ENCODE measurements at places on chromosomes 16 and 17.
A peak's percentile ranks its signal among the peaks of the same experiment; 100 is the strongest.

- DNase-seq, result peak; percentile 12
Observed at GRCh38 chr16:53692146-53692545, 11.5 kb downstream of the RPGRIP1L start.

DNA sequence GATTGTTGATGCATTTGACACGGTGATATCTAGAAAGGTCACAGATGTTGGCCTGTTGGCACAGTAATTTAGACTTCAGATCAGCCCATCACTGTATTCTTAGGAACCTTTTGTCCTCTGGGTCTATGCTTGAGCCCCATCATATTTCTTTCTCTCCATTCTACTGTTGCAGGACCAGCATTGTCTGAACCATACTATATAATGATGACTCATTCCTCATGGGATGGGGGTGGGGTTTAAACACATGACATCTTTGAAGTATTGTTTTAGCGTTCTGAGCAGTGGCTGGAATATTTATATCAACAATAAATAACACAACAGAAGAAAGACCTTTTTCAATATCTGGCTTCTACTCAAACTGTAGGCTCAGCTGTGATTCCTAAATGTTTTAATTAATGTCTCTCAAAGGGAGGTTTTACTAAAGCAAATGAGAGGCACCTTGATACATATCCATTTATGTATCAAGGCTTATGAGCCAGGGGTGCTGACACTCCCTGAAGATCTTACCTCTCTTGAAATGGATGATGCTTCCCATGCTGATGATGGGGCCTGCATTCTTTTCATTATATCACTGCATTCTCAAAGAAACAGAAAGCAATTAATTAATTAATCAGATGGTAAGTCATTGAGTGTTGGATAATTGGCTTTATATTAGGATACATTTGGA is 379.0 kb upstream of the GOT2 start:
- DNase-seq, result no peak

GRCh38 chr17:76713765-76714164 is 3.0 kb upstream of the MXRA7 start:
- DNase-seq, result no peak

GRCh38 chr16:81190667-81191066 is 47.8 kb upstream of the BCO1 start:
- DNase-seq, result no peak

DNA sequence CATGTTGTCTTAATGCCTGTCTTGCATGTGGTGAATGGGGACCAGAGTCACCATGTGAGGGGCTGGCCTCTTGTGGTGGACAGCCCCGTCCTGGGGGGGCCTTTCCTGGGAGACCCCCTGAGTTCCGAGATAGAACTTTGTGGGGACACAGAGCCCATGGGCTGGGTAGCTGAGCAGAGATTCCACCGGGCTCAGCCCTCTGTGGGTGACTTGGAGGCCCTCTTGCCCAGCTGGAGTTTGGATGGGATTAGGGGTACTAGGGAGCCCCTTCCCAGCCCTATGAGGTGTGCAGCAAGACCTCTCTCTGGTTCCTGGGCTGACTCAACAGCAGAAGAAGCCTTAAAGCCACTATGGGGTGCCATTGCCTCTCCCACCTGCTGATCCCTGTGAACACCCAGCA is 38.1 kb downstream of the MRC2 start:
- DNase-seq, result no peak

DNA sequence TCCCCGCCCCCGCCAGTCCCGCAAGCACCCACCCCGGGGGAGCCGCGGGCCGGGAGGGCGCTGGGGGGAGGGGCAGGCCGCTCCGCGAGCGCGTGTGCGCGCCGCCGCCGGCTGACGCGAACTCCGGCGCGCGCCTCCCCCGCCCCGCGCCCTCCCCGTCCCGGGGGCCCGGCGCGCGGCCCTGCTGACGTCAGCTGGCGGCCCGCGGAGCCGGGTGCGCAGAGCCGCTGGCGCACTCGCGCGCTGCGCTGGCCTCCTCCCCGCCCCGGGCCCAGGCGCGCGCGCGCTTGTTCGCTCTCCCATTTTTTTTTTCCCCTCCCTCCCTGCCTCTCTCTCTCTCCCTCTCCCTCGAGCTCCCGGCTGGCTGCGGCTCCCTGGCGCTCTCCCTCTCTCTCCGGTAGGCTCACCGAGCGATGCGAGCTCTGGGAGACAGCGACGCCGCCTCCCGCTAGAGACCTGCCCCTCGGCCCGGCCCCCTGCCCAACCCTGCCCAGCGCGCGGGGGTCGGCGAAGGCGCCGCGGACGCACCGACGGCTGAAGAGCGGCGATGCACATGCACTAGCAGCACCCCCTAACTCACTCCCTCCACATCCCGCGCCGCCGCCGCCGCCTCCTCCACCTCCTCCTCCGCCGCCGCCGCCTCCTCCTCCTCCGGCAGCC is at the start of gene GNAO1:
Gene GNAO1 (plus strand): TSS at position 334 of the 660 bp plus-strand sequence. CDS start 747 bp downstream, outside the sequence.
- peak; percentile 72 for DNase-seq

DNA sequence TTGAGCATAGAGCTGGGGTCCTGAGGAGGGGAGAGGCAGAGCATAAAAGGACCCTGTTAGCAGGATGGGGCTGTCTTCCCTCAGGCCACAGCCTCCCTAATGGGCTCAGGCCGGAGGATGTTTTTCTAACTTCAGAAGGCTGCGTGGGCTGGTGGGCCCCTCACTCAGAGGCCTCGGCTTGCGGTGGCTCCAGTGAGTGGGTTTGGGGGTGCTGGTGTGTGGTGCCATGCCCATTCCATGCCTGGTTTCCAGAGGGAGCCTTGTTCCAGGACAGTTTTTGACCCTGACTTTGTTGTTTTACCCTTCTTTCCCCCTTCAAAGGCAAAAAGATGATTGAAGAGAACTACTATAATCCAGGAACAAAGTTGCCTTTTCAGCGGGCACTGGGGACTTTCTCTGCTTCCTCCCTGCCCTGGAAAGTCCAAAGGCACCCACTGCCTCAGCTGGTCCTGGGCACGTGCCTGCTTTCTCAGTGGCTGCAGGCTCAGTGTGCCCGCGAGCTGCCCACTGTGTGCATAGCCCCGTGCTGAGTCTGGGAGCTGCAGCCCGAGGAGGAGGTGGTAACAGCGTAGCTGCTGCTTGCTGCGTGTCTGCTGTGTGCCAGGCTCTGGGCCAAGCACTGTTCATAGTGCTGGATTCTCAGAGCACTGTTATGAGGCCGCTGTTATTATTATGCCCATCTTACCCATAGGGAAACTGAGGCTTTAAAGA is 11.8 kb downstream of the NKD1 start:
- DNase-seq, result no peak

GRCh38 chr17:74212913-74213791 is at the start of gene TTYH2:
TSS of gene TTYH2 (plus strand) at chr17:74213571. CDS start at chr17:74213588, 17 bp downstream.
- peak; percentile 75 for DNase-seq

DNA sequence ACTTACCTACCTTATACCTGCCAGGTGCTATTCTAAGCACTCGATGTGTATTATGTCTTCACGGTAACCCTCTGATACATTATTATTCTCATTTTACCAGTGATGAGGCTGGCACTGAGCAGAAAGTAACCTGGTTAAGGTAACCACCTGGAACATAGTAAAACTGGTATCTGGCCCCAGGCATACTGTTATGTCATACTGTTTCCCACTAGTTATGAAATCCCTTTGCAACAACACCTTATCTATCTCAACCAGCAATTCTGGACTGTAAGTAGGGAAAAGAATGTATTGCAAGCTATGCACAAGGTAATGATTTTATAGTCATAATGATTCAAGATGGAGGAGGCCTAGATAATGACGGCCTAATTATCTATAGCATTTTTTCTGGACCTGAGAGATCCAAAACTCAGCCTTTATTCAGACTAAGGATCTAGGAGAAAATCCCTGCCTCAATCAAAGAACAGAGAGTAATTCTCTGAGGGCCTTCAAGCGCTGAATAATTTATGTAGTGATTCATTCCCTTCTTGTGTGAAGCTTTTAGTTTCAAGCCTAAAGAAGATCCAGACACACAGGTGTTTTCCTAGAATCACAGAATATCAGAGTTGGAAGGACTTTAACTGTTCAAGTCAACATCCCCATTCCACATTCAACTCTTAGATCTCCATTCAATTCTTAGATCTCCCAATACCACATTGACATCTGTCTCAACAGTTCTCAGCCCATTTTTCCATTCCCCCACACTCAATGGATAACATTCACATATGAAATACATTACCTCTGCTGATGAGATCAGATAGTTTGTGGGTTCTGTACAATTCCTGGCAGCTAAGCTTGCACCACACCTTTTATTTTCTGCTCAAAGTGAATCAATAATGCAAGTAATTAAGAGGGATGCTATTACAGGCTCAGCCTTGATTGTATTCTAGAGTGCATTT is 14.9 kb upstream of the MMD start:
- DNase-seq, result no peak

GRCh38 chr16:29307598-29308507 is 98.7 kb downstream of the NPIPB11 start:
- DNase-seq, result no peak

- DNase-seq, result peak; percentile 84
Observed at GRCh38 chr17:82338858-82339633, 5.5 kb upstream of the SECTM1 start.

DNA sequence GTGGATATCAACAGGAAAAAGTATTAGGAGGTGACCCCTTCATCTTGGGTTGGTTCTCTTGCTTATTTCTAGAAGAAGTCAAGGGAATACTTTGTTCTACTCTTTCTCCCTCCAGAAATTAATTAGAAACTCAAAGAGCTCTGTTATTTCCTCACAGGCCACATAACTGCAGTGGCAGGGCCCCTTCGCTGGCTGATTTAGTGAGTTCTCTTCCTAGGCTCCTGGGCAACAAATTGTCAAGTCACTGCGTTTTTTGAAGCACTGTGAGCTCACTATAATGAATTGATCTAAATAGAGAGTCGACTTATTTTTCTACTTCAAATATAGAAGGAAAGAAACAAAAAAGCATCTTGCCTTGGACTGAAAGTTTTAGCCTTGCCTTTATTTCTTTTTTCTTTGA is 4.8 kb downstream of the SHISA6 start:
- DNase-seq, result no peak

- DNase-seq, result no peak
Observed at GRCh38 chr16:591892-592517, 2.1 kb downstream of the RAB40C start.

DNA sequence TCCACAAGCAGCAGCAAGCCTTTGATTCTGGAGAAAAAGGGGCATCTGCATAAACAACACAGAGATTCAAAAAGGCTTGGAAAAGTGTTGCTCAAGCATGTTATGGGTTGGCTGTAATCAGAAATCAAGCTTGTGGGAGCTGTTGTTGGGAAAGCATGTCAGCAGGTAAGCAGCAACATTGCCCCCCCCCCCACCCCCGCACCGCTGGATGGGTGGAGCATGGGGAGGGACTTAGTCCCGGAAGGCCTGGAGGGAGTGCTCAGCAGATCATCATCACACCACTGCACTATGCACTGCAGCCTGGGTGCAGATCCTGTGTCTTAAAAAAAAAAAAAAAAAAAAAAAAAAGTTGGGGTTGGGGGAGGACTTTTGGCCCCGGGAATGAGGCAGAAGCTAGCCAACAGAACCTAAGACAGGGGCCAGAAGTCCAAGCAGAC is 16.8 kb upstream of the AKAP1 start:
- peak; percentile 81 for DNase-seq

DNA sequence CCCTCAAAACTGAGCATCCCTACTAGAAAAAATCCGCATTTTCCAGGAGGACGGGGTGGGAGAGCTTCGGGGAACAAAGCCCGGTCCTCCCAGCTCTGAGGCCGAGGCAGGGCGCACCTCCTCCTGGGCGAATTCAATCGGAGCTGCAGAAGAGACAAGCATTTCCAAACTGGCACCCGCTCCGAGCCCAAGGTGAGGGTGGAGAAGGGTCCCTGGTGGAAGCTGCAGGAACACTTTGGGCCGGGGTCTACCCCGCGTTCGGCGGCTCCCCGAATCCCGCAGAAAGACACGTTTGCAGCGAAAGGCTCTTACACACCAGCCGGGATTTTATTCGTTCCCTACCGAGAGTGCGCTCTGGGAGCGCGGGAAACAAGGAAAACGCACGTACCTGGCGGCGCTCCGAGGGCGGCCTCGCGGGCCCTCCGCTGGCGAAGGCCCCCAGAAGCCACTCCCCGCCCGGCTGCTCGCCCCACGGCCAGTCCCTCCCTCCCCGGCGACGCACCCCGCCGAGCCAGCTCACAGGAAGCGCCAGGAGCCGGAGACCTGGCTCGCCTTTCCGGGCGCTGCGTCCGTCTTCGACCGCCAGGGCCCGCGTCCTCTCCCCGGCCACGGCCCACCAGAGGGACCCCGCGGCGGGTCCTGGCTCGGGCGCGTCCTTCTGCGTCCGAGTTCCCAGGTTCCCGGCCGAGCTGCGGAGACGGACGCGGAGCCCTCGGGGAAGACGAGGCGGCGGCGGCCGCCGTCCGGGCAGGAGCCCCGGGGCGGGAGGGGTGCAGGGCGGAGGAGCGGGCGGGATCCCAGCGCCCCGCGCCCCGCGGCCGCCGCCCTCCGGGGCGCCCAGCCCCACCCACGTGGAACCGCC is 49.8 kb upstream of the BAHCC1 start:
- DNase-seq, result peak; percentile 78

DNA sequence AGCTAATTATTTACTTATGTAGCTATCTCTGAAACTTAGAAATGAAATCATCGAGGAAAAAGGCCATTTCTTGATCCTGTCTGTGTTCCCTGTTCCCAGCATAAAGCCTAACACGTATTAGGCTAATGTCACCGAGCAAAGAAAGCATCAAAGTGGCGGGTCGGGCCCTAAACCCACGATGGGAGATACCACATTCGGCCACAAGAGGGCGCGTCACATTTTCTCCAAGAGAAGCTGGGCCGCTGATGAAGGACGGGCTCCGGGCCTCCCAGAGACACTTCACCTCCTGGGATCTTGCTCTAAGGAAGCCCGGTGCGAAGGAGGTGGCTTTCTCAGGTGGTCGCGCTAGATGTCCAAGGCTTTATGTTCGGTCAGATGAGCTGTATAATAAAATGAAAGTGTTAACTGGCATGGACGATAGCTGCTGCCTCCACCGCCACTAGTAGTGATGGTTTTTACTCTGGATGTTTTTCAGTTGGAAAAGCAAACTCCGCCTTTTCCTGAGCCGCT is 853 bp upstream of the PDK2 start:
- peak; percentile 93 for DNase-seq

DNA sequence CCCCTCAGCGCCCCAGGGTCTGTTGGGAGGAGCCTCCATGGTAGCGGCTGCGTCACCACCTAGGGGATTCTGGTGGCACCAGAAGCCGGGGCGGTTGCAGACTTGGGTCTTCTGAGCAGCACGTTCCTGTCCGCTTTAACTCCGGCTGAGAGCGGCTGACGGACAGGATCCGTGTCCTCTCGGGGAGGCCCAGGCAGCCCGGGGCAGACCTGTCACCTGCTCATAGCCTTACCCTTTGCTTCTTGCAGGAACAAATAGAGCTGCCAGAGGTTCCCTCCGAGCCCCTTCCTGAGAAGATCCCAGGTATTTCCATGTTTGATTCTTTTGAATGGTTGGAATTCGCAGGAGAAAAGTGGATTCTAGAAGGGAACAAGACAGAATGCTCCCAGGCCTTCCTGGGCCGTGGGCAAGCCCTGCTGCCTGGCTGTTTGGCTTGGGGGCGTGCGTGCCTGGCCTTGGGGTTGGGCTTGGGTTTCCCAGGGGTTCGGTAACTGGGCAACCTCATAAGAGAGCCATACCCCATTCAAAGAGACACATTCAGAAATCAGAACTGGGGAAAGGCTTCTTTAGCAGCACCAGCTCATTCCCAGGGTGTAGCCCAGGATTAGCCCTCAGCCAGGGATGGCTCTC is 6.6 kb downstream of the CHMP6 start:
- no peak for DNase-seq

- peak; percentile 82 for DNase-seq
Observed at GRCh38 chr17:38451840-38452529, 23.7 kb downstream of the ARHGAP23 start.

GRCh38 chr17:48241131-48241591 is 133.6 kb downstream of the SNX11 start:
- peak; percentile 59 for DNase-seq
